Activated CD4-positive, CD25-positive, alpha-beta regulatory T cell (primary cell): ENCODE measurements at places on chromosomes 3 and 15.

GRCh38 chr3:51052562-51052961 lies 332.5 kb upstream of the MANF start:
- no peak for DNase-seq

DNA sequence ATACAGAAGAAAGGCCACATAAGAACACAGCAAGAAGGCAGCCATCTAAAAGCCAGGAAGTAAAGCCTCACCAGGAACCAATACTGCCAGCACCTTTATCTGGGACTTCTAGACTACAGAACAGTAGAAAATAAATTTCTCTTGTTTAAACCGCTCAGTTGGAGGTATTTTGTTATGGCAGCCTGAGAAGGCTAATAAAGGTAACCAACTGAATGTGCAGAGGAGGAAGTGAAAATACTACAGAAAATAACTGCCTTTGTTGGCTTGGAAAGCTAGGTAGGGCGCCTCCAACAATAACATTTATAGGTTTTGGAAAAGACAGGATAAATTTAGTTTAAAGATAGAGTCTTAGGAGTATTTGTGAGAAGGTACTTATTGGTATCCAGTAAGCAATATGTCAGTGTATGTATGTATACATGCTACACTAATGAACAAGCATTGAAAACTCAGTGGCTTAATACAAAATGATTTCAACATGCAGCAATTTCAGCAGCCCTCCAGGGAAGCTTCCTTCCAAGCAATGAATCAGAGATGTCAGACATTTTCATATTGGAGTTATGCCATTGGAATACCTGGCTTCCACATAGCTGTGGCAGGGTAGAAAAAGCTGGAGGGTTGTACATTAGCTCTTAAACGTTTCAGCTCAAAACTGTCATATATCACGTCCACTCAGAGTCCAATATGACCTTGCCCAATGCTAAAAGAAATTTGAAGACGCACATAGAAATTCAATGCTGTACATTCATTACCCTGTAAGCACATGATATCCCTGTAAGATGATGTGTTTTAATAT lies 48.9 kb downstream of the ZBBX start:
- DNase-seq, result no peak

DNA sequence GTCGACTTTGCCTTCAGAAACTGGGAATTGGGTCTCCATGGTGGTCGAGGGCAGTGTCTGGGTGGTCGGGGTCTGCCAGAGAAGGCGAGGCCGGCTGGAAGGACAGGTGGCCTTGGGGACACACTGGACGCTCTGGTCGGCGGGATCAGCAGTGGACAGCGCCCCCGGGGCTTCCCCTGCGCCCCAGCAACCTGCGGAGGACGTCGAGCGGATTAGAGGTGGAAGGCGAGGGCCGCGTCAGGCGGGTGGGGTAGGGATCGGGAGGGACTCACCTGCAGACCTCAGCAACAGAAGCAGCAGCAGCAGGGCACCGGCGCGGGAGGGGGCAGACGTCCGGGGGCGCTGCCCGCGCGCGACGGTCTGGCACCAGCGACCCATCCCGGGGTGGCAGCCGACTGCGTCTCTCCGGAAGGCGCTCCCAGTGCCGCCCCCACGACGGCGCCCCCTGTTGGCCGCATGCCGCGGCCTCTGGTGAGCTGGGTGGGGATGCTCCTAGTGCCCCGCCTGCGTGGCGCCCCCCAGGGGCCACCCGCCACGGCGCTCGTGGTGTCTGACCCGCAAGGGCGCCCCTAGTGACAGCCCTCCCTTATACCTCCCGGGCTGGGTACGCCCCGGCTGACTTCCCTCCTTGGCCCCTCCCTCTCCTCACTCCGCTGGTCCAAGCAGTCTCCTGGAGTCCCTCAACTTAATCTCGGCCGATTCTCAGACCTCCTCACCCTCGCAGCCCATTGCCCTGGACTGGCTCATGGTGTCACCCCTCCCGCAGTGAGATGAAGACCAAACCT lies at the start of gene PRSS50:
PRSS50 (minus strand) TSS at position 423 of the 785 bp plus-strand sequence; CDS start at position 378, 45 bp downstream.
- DNase-seq, result no peak

DNA sequence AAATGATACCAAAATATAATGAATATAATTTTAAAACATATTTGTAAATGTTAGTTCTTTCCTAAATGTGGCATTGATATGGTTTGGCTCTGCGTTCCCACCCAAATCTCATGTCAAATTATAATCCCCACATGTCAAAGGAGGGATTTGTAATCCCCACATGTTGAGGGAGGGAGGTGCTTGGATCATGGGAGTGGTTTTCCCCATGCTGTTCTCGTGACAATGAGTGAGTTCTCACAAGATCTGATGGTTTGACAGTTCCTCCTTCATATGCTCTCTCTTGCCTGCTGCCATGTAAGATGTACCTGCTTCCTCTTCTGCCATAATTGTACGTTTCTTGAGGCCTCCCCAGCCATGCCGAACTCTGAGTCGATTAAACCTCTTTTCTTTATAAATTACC lies 12.0 kb downstream of the CGGBP1 start:
- DNase-seq, result no peak

DNA sequence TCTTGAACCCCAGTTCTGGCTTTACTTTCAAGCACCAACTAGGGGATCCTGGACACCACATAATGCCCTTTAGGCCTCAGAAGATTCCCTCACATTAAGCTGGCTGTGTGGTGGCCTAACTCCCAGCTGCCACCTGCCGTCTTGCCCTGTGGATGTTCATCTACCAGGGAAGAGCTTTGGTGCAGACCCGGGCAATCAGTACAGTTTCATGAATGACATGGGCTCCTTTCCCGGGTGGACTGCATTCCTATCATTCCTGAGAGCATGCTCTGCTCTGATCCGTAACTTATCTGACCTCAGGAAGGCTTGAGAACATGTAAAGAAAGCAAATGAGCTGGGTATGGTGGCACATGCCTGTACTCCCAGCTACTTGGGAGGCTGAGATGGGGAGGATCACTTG lies 50.0 kb upstream of the GSK3B start:
- no peak for DNase-seq

DNA sequence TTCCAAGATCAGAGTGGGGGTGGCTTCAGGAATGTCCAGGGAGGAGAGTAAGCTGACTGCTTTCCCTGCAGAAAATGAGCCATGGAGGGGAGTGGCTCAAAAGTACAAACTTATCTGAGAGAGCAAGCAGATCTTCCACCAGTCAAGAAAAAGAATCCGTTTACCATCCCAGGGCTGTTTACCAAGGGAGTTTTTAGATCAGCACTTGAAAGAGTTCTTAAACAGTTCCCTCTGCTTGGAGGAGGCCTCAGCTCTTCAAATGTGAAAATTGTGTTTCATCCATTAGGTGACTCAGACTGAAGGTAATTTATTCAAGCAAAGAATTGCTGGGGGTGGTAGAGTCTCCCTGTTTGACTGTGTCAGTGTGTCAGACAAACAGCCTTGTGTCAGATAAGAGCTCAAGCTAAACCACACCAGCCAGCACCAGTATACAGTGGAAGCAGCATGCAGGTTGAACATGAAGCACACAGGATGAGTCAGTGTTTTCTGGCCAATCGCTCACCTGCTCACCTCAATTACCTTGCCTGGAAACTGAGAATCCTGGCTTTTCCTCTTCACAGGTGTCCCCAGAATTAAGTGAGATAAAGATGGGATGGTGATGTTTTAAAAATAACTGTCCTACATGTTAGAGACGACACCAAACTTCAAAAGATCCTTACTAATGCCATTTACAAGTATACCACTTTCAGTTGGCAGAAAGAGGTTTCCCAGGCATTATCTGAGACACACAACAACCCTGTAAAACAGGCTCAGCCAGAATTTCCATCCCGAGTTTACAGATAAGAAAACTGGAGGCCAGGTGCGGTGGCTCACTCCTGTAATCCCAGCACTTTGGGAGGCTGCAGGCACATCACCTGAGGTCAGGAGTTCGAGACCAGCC lies 21.7 kb downstream of the SH3BP5 start:
- DNase-seq, result no peak

DNA sequence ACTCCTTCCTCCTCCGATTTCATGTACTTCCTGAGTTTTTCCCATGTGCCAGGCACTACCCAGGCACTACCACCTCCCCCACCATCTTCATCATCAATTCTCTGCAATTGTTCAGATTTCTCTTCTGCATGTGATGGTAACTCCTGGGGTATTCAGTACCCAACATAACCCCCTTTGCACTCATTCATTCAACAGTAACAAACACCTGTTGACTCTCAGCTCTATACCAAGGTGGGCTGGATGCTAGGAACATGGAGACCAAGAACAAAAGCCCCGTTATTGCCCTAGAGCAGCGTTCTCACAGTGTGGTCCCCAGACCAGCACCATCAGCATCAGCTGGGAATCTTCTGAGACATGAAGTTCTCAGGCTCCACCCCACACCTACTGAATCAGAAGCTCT lies 113.0 kb upstream of the CHD2 start:
- no peak for DNase-seq

DNA sequence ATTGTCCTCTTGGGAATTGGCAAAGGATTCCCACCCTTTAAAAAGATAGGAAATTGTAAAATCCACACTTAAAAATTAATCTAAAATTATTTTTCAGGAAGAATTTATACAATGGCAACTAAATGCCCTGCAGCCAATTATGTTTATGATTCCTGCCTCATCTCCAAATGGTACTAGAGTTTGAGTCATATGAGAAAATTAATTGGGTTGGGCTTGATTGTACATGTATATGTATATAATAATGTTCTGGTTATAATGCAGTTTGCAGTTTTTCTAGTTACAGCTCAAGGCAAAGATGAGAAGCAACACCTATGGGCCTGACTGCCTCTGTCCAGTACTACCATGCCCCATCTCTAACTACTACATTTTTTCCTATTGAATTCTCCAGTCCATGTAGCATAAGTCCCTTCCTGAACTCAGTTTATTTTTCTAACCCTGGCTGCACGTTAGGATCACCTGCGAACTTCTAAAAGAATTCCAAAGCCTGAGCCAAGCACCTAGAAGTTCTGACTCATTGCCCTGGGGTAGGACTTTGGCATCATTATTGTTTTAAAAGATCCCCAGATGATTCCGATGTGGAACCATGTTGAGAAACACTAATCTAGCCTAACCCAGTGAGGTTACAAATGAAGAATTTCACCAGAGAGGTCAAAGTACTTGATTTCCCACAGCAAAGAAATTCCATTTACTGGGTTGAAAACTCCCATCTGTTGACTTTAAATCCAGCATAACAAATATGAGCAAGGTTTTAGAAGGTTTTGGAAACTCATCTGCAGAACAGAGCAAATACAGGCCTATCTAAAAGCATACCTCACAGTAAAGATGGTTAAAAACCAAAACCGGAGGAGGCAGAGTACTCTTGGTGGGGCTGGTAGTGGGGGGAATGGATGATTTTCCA lies 19.4 kb downstream of the TGFBR2 start:
- no peak for DNase-seq

- DNase-seq, result no peak
Measured at GRCh38 chr3:143991713-143992112, 20.1 kb downstream of the DIPK2A start.

- DNase-seq, result no peak
Measured at GRCh38 chr3:105611304-105612192, 244.8 kb downstream of the ALCAM start.

DNA sequence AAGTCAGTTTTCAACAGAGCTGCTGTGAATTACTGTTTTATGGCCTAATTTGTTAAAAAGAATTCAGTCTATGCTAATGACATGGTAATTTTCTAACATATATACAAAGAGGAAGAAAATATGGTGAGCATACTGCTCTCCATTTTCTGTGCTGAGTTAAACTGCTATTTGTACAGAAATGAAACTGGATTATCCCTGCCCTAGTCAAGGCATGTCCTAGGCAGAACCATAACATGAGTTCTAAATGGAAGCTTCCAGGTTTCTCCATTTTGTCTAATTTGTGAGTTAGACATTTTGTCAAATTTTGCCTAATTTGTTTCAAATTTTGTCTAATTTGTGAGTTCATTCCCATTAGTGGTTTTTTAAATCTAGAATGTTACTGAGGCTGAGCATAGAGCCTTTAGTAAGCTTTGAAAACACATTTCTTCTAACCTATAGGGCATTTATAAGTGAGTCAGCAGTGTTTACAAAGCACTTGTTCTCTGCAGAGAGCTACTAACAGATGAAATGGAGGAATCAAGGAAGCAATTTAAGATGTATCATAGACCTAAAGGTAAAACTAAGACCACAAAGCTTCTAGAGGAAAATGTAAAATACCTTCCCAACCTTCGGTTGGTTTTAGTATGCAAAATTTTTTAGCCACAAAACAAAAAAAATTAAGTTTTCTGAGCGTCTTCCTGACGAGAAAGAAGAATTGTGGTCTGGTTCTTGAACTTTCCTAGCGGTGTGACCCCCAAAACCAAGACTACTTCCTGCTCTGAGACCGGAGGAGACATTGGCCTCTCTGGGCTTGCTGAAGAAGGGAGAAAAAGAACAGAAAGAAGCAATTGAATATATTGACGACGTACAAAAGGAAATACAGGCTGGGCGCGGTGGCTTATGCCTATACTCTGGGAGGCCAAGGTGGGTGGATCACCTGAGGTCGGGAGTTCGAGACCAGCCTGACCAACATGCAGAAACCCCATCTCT lies 9.8 kb downstream of the P2RY14 start:
- DNase-seq, result no peak

DNA sequence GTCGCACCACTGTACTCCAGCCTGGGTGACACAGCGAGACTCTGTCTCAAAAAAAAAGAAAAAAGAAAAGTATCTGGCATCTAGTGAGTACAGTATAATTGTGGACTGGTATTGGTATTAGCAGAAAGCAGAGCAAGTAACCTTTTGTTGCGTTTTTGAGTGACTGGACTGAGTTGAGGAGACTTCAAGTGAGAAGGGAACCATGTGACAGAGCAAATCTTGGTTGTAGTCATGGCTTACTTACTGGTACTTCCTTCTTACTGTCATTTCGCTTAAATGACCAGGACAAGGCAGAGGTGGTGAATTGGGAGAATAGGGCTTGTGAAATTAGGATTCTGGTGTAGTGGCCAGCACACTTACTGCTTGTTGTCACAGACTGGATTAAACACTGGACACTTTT lies 20.6 kb downstream of the RTF1 start:
- no peak for DNase-seq

DNA sequence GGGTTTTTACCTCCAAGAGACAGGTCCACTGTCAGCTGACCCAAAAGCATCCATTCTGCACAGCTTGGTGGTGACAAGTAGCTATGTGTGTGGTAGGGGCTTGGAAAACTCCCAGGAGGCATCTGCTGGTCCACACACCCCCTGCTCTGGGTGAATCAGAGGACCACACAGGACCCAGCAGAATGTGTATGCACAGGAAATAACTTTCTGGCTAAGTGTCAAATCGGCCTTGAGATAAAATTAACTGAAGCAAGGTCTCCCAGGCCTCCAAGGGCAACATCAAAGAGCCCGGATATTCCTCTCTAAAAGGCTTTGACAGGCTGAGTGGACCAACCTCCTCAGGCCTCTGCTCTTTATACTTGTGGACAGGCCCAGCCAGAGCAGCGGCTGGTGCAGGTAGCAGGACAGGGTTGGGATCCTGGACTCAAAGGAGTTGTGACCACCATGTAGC lies 66.5 kb downstream of the CTNNB1 start:
- no peak for DNase-seq

DNA sequence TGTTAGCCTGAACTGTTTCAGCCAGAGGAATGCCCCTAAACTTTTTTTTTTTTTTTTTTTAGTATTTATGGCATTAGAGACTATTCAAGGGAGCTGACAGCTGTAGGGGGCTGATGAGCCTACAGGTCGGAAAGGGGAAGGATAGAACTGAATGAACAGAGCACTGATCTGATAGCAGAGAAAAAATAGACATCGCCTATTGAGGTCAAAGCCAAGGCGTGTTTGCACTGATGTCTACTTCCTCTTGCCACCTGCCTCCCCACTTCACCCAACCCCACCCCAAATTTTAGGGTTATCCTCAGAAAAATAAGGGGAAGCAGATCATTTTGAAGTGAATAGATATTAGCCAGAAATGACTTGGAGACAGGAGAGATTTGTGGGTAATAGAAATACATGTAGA lies 3.0 kb upstream of the ZMAT3 start:
- DNase-seq, result no peak
